Activated T-helper 1 cell treated with Interleukin-2 at 50 U/mL for 16 hours (primary cell): ENCODE measurements at places on chromosomes 11 and 22.

GRCh38 chr11:105489446-105489845, 120.4 kb upstream of the GRIA4 start:
- no peak for DNase-seq

DNA sequence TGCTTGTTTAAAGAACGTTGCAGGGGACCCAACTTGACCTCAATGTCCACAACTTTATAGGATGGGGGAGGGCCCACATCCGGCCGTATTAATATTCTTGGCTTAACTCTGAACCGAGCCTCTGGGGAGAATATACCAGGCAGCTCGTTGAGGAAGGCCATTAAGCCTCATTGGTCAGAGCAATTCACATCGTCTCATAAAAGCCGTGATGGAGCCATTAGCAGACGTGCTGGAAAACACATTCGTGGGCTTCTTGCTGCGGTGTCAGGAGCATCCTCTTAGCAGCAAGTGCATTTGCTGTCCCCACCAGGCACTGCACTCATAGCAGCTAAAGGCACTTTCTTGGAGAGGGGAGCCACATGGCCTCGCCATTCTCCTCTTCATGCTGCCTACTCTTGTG, 14.9 kb downstream of the DSCAML1 start:
- DNase-seq: no peak

- no peak for DNase-seq
Measured at GRCh38 chr11:72232260-72233055, 7.9 kb downstream of the INPPL1 start.

DNA sequence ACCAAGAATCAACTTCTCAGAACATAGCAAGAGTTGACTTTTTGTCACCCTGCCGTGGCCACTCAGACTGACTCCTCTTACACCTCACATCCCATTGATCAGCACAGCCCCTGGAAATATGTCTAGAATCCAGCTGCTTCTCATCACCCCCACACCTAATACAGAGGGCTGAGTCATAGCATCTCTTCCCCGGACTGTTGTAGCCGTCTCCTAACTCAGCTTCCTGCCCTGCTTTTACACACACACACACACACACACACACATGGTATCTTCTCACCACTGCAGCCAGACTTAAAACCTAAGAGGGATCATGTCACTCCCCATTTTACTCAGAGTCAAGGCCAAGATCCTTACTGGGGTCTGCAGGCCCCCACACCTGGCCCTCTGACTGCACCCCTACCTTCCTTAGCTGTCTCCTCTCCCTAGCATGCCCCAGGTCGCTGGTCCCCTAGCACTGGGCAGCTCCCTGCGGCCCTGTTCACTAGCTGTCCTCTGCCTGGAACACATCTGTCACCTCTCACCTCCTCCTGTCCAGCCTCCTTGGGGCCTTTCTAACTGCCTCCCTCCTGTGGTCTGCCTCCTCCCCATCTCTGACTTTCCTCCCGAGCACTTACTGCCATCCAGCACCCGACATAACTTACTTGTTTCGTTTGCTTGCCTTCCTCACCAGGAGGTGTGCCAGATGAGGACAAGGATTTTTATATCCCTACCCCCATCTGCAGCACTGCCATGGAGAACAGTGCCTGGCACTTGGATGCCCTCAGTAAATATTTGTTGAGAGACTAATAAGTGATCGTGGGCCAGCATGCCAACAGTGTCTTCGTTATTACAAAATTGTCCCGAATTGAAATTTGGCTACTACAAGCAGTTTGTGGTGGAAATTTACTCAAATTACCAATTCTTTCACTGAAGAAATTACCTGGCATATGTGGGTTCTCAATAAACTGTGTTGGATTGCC, 61.9 kb downstream of the BMAL1 start:
- no peak for DNase-seq

DNA sequence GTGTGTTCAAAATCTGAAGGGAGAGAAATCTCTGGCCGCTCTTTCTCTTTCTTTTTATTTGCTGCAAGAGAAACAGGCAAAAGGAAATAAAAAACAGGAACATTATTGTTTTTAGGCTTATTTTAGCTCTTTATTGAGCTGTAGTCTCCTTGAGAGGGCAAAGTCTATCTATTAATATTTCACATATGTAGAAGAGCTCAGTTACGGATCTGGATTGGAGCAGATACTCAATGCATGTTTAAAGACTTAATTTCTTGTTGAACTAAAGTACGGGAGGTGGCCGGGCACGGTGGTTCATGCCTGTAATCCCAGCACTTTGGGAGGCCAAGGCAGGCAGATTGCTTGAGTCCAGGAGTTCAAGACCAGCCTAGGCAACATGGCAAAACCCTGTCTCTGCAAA, 78.4 kb upstream of the GDPD4 start:
- DNase-seq: no peak

DNA sequence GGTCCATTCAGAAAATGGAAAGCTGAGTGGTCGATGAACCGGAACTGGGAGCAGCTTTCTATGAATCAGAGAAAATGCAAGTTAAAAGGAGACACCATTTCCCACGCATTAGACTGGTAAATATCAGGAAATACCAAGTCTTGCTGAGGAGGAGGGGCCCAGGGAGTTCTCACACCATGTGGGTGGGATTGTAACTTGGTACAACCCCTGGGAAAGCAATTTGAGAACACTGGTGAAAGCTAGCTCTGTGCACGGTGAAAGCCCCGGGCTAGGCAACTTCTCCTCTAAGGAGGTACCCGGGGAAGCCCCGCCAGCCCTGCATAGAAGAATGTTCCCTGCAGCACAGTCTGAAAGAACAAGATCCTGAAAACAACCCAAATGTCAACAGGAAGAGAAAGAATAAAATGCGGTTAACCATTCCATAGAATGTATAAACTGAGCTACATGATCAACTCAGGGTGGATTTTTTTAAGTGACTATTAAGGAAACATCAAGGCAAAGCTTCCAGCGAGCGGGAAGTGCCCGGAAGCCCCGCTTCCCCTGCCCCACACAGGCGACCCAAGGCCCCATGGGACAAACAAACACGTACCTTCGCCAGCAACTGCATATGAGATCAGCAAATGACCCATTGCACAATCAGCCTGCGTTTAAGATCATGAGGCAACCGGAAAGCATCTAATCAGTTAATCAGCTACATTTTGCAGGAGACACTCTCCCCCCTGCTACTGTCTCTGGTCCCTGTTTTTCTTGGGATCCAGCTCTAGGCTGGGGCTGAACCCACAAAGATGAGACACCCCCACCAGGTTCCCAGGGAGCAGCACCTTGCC, 11.3 kb downstream of the SHANK2 start:
- no peak for DNase-seq

GRCh38 chr22:46058091-46058420, 81.1 kb upstream of the WNT7B start:
- no peak for DNase-seq

GRCh38 chr11:75147191-75147874, 3.6 kb upstream of the SLCO2B1 start:
- no peak for DNase-seq

- DNase-seq: no peak
Measured at GRCh38 chr11:12540913-12541582, 133.2 kb upstream of the TEAD1 start.

- DNase-seq: no peak
Measured at GRCh38 chr11:132962041-132962440, 570.3 kb downstream of the OPCML start.

DNA sequence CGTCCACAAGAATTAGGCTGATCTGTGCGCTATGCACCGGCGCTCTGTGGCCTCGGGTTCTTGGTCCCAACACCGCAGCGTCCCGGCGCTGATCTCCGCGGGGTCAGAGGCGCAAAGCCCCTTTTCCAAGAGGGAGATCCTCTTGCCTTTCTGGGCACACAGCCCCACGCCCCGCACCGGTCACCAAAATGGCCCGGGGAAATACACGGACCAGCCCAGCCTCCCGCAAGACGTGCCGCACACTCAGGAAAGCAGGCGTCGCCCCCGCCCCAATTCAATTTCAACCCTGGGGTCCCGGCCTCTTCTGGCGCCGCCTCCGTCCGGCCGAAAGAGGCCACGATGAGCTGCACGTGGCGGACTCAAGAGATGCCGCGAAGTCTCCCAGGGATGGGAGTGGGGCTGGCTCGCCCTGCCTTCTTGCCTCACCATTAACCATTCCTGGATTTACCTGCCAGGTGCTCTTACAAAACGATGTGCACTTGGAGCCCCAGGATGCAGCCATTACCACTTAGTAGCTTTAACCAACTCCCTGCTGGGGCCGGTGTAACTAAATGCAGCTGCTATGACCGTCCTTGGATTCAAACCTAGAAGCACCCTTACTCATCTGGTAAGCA, 10.5 kb downstream of the PIWIL3 start:
- no peak for DNase-seq

DNA sequence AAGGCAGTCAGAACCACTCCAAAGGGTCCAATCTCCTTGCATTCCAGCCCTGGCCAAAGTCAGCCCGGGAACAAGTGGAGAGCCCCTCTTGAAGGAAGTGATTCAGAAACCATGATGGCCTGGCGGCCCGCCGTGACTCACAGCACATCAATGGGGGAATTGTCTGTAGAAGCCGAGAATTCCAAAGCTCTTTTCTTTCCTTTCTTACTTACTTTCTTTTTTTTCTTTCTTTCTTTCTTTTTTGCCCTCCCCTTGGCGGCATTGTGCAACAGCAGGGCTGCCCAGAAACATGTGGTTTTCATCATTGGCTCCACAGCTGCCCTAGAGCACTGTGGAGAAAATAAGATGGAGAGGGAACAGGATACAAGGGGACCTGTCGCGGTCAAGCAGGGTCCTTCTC, 140.2 kb upstream of the TIMP3 start:
- no peak for DNase-seq

DNA sequence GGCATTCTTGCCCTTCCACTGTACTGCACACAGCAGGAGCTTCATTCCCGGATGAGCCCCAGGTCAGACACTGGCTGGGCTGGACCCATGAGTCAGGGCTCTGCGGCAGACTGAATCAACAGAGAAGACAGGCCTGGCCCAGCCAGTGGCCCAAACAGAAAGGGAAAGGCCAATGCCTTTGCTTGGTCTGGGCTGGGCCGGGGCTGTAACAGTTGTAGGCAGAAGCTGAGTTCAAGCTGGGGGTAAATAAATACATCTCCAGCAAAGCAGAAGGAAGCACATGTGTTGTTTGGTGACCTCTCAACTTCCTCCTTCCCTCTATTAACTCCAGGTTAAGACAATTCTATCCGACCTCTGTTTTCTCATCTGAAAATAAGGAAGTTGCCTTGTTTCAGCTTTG, 1.8 kb upstream of the SMIM35 start:
- DNase-seq: no peak

- DNase-seq: no peak
Measured at GRCh38 chr11:69637941-69638871, 2.8 kb upstream of the CCND1 start.

DNA sequence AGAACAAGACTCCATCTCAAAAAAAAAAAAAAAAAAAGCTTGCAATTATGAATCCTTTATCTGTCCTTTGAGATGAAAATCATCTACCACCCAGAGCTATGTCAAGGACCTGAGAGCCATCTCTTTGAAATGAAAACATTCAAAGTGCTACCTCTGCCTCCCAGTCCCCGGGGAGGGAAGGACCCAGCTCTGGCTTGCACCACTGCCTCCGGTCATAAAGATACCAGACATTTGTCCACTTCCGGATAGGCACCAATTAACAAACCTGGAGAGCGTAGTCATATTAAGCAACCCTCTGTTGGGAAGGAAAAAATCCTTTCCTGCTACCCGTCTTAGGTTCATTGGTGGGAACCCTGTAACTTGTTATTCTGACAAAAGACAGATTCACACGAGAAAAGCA, 98.6 kb downstream of the ARHGAP8 start:
- no peak for DNase-seq

GRCh38 chr11:114163229-114163631, 103.7 kb downstream of the ZBTB16 start:
- DNase-seq: no peak

- DNase-seq: no peak
Measured at GRCh38 chr11:79160791-79161403, 279.9 kb downstream of the TENM4 start.

GRCh38 chr22:34800260-34800980, 265.5 kb upstream of the ISX start:
- DNase-seq: no peak

DNA sequence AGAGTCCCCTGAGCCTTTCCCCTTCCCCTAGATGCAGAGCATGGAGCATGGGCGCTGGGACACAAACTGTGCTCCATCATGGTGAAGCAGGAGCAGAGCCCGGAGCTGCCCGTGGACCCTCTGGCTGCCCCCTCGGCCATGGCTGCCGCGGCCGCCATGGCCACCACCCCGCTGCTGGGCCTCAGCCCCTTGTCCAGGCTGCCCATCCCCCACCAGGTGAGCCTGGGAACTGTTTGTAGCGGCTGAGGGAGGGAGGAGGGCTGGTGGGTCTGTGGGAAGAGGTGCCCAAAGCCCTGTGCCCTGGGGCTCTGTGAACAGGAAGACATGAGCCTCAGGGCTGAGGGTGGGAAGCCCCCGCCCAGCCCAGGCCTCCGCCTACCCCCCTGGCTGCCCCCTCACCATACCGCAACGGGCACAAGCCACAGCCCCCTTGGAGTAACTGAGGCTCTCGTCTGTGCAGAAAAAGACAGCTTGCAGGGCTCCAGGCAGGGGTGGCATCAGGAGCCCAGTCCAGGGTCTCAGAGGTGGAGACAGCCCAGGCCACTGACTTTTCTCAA, 30.4 kb downstream of the CREB3L1 start:
- no peak for DNase-seq

GRCh38 chr22:25511725-25512124, 52.8 kb upstream of the GRK3 start:
- DNase-seq: no peak

DNA sequence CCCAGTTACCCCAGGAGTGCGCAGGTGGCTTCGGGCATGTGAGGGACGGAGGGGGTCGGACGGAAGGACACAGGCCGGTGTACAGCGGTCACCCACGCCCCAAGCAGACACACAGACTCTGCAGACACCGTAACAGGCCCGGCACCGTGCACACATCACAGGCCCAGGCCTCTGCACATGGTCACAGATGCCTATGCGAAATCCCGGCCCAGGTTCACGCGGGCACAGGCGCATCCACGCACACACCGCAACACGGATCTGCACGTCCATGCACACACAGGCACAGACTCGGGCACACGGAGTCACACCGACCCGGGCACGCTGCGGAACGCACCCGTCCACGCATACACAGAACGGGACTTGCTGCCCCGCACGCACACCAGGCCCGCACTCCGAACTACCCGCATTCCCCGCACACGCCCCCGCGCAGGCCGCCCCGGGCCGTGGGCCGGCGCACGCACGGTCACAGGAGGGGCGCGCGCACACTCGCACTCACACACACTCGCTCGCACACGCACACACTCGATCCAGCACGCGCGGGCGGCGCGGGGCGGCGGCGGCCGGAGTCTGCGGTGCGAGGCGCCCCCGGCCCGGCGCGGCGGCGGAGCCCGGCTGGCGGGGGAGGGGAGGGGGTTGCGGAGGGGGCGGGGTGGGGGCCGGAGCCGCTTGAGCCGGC, at the start of gene MGAT3:
Gene MGAT3, plus strand, starts transcription at position 491 of the 676 bp plus-strand sequence. CDS start 30,336 bp downstream, outside the sequence.
- DNase-seq: no peak

- DNase-seq: no peak
Measured at GRCh38 chr22:45768490-45768889, 96.9 kb downstream of the ATXN10 start.

DNA sequence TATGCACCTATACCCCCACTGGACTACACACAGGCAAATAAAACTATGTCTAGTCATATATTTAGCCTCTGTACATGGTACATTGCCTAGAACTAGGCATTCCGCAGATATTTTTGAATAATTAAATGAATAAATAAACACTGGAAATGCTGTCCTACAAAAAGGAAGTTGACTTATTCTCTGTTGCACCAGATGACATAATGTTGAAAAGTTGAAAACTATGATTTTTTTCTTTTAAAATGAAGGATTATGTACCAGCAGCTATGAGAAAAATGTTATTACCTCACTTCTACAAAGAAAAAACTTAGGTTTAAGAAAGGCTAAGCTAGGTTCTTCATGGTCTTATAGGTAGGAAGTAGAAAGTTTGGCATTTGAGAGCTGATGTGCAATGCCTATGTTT, 856.6 kb downstream of the METTL15 start:
- DNase-seq: no peak
